ENCODE measurements at places on chromosomes 2 and 18. TPM values are rescaled to one million over a fixed set of nuclear protein-coding genes. Genes with fewer than 3 reads are reported as not detected.

GRCh38 chr2:160338901-160339685 is 139.0 kb upstream of the ITGB6 start:
- no peak overlapping the region for H3K4me3 ChIP-seq
- H3K27me3 ChIP-seq = no peaks in the 10 kb centered on the region
- DNase-seq = peak; percentile 17
- H3K4me1 ChIP-seq = peaks cover 68% of the 10 kb centered on the region
- no peak overlapping the region for H3K27ac ChIP-seq

Gene COA5
- 23.1 TPM for total RNA-seq

Gene CTAGE1
- not detected for total RNA-seq

GRCh38 chr2:144501118-144501517 is 18.8 kb downstream of the ZEB2 start:
- peaks cover 74% of the 10 kb centered on the region for H3K4me1 ChIP-seq
- no peak for DNase-seq
- H3K4me3 ChIP-seq = no peak overlapping the region
- peak overlapping the region; percentile 99 for H3K27ac ChIP-seq
- no peaks in the 10 kb centered on the region for H3K36me3 ChIP-seq

- H3K4me3 ChIP-seq = no peak overlapping the region
- no peak overlapping the region for H3K27ac ChIP-seq
- no peaks in the 10 kb centered on the region for H3K4me1 ChIP-seq
Measured at GRCh38 chr2:70984576-70985282, 6.3 kb downstream of the ANKRD53 start.

Gene ARHGAP15
- 22.6 TPM for total RNA-seq

Gene EMILIN2
- 39.2 TPM for total RNA-seq

GRCh38 chr18:59633317-59633716 is 63.9 kb downstream of the CCBE1 start:
- H3K36me3 ChIP-seq = no peaks in the 10 kb centered on the region
- H3K27me3 ChIP-seq = no peaks in the 10 kb centered on the region
- H3K27ac ChIP-seq = no peak overlapping the region
- H3K4me3 ChIP-seq = no peak overlapping the region
- H3K4me1 ChIP-seq = no peaks in the 10 kb centered on the region

Gene UGT1A4
- total RNA-seq = not detected

GRCh38 chr2:176172007-176172894 is 15.1 kb downstream of the HOXD3 start:
- H3K27me3 ChIP-seq = peaks cover 81% of the 10 kb centered on the region
- no peaks in the 10 kb centered on the region for H3K4me1 ChIP-seq
- no peak for DNase-seq
- H3K36me3 ChIP-seq = no peaks in the 10 kb centered on the region
- H3K27ac ChIP-seq = no peak overlapping the region

DNA sequence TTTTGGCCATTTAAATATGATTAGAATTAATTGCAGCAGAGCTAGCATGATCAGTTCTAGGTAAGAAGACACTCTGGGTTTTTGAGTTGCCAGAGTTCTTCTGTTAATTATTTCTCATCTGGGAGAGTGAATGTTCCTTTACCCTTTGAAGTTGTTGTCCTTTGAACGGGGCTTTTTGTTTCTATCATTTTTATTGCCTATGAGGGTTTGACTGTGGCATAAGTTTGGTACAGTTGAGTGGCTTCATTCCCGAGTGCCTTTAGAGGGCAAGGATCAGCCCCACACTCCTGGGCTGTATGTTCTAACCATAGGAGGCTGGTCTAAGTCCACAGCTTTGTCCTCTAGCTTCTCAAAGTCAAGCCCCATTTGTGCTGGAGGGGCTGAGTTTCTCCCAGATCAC is 804.3 kb downstream of the KCNJ3 start:
- no peaks in the 10 kb centered on the region for H3K36me3 ChIP-seq
- H3K27ac ChIP-seq = no peak overlapping the region
- no peak overlapping the region for H3K4me3 ChIP-seq
- H3K27me3 ChIP-seq = no peaks in the 10 kb centered on the region
- DNase-seq = no peak
- H3K4me1 ChIP-seq = no peaks in the 10 kb centered on the region

Gene RAB17
- total RNA-seq = 2.1 TPM

Gene HOXD3
- total RNA-seq = 10.6 TPM

DNA sequence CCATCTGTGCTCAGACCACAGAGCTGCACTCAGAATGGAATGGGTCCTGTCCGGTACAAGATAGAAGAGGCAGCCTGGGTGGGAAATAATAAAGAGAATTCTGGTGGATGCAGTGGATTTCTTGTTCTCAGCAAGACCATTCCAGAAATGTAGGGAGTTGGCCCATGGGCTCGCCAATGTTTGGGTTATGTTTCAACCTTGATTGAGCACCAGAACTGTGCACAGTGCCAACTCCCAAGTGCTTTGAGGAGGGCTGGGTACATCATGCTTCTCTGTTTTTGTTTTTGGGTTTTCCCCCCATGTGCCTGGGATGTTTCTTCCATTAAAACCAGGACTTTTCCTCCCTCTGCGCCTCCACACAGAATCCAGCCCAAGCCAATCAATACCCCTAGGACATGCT is 304.1 kb downstream of the TNS1 start:
- no peaks in the 10 kb centered on the region for H3K27me3 ChIP-seq
- H3K4me1 ChIP-seq = peaks cover 21% of the 10 kb centered on the region
- DNase-seq = no peak
- H3K36me3 ChIP-seq = no peaks in the 10 kb centered on the region
- no peak overlapping the region for H3K27ac ChIP-seq
- no peak overlapping the region for H3K4me3 ChIP-seq

Gene CIB4
- not detected for total RNA-seq

DNA sequence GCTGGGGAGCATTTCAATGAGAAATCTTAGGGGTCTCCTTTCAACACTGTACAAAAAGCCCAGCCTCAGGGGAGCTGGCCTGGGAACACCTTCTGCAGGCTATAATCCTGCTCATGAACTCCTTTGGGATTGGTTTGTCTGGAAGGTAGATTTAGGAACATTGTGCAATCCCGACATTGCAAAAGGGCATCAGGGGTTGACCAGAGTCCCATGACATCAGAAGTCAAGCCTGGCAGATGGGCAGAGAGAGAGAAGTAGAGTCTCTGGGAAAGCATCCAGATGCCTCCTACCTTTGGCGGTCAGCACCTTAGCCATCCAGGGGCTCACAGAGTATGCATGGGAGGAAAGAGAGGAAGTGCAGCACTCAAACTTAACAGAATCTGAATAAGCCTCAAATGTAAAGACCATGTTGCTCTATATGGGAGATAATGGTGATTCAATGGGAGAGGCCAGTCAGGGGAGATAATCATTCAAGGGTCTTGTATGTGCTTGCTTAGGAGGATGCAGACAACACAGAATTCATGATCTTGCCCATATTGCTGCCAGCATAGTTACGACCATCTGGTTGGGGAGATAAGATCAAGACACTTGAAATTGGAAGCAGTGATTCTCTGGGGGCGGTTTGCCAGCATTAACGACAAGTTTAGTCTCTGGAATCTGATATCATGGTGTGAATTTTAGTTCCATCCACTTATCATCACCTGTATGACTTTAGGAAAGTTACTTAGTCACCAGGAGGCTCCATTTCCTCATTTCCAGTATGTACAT is 58.3 kb upstream of the UPP2 start:
- DNase-seq = no peak
- no peak overlapping the region for H3K4me3 ChIP-seq
- H3K36me3 ChIP-seq = no peaks in the 10 kb centered on the region
- H3K27me3 ChIP-seq = no peaks in the 10 kb centered on the region

- DNase-seq = no peak
- no peak overlapping the region for H3K4me3 ChIP-seq
- H3K27ac ChIP-seq = no peak overlapping the region
- no peaks in the 10 kb centered on the region for H3K36me3 ChIP-seq
Measured at GRCh38 chr2:219396863-219397457, 9.2 kb upstream of the DNPEP start.

DNA sequence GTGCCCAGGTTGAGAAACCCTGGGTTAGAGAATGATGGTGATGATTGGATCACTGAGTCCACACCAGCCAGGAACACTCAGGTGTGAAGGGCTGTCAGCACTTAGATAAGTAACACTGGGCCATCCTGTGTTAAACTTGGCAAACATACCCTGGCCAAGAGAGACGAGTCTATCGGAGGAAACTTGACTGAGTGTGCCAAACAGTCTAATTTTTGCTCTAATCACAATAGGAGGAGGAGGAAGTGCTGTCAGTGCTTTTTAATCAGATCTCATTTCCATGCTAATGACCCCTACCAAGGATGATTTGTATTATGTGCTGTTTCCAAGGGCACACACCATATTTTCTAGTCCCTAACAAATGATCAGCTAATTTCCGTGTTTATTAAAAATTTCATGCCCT is 63.8 kb upstream of the SEC11C start:
- no peak overlapping the region for H3K4me3 ChIP-seq
- DNase-seq = no peak

GRCh38 chr2:119431976-119432850 is 559 bp downstream of the TMEM37 start:
- no peaks in the 10 kb centered on the region for H3K36me3 ChIP-seq
- peak overlapping the region; percentile 54 for H3K4me3 ChIP-seq
- peak overlapping the region; percentile 79 for H3K27ac ChIP-seq

Gene GPR55
- total RNA-seq = not detected

- peaks cover 46% of the 10 kb centered on the region for H3K4me1 ChIP-seq
- H3K4me3 ChIP-seq = no peak overlapping the region
- H3K27ac ChIP-seq = peak overlapping the region; percentile 88
- DNase-seq = no peak
- peaks cover 11% of the 10 kb centered on the region for H3K36me3 ChIP-seq
- no peaks in the 10 kb centered on the region for H3K27me3 ChIP-seq
Measured at GRCh38 chr2:20620696-20621365, 30.1 kb downstream of the HS1BP3 start.

Gene SLC30A3
- not detected for total RNA-seq

Gene PSMA8
- not detected for total RNA-seq

DNA sequence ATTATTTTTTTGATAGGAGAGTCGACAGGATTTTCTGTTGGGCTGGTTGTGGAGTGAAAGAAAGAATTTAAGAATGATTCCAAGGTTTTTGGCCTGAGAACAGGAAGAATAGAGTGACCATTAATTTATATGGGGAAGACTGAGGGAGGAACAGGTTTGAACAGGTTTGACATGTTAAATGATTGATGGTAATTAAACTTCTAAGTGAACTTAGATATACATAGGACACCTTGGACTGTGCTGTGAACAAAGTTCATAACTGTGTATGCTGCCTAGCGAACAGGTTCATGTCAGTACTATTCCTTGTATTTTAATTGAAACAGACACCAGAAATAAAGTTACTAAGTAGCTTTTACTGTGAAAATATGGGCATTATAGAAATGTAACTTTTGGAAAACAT is 212.0 kb downstream of the SPAG16 start:
- no peaks in the 10 kb centered on the region for H3K27me3 ChIP-seq
- DNase-seq = no peak
- no peaks in the 10 kb centered on the region for H3K4me1 ChIP-seq
- no peak overlapping the region for H3K27ac ChIP-seq
- no peaks in the 10 kb centered on the region for H3K36me3 ChIP-seq
- H3K4me3 ChIP-seq = no peak overlapping the region

DNA sequence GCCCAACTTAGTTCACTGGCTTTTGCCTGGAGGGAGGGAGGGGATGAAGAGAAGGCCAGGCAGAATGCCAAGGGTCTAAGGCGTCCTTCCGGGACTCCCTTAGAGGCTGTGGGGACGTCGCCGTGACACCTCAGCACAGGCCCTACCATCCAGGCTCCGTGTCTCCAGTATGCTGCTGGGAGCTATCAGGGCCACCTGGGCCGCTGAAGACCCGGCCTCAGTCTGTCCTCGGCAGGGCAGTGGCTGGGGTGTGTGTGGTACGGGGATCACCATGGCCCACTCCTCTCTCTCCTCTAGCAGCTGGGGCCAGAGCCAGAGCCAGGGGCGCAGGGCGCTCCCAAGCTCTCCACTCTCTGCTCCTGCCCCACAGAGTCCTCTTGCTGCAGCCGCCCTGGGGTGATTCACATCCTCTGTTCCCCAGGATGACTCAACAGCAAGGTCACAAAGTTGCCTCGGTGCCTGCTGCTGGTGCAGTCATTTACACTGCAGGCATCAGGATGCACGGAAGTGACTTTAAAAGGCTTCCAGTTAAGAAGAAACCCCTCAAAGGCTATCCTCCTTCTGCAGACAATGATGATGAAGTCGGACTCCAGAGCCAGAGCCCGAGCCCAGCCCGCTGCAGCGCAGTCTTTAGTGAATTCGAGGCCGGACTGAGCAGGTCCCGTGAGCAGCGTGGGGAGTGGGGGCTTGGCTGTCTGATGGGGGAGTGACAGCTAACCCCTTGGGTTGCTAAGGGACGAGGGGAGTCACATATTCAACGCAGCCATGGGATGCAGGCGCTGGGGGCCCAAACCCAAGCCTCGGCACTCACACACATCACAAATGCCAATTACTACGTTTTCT is 31.9 kb downstream of the SNORC start:
- H3K4me3 ChIP-seq = no peak overlapping the region
- H3K4me1 ChIP-seq = peaks cover 15% of the 10 kb centered on the region
- no peaks in the 10 kb centered on the region for H3K27me3 ChIP-seq
- no peak for DNase-seq

DNA sequence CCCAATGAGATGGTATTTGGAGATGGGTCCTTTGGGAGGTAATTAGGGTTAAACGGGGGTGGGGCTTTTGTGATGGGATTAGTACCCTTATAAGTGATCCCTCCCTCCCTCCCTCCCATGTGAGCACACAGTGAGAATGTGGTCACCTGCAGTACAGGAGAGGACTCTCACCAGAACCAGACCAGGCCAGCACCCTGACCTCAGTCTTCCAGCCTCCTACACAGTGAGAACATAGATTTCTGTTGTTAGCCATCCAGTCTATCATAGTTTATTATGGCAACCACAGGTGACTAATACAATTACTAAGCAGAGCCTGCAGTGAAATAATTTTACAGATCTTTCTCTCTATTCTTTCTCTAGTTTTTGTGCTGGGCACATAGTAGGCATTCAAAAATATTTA is 137.7 kb upstream of the PKDCC start:
- no peaks in the 10 kb centered on the region for H3K27me3 ChIP-seq
- no peak for DNase-seq
- no peak overlapping the region for H3K27ac ChIP-seq
- no peak overlapping the region for H3K4me3 ChIP-seq
- H3K36me3 ChIP-seq = no peaks in the 10 kb centered on the region
- no peaks in the 10 kb centered on the region for H3K4me1 ChIP-seq

GRCh38 chr18:6210349-6211173 is 204.2 kb downstream of the L3MBTL4 start:
- no peaks in the 10 kb centered on the region for H3K36me3 ChIP-seq
- no peak overlapping the region for H3K27ac ChIP-seq
- no peaks in the 10 kb centered on the region for H3K4me1 ChIP-seq
- DNase-seq = no peak

DNA sequence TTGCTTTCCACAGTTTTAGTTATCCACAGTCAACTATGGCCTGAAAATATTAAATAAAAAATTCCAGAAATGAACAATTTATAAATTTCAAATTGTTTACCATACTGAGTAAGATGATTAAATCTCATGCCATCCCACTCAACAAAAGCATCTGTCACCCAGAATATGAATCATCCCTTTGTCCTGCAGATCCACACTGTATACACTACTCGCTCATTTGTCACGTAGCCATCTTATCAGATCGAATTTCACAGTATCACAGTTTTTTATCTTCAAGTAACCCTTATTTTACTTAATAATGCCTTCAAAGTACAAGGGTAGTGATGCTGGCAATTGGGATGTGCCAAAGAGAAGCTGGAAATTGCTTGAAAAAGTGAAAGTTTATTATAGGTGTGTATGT is 291.8 kb upstream of the LRATD1 start:
- no peaks in the 10 kb centered on the region for H3K27me3 ChIP-seq
- no peak overlapping the region for H3K27ac ChIP-seq
- H3K4me3 ChIP-seq = no peak overlapping the region
- H3K4me1 ChIP-seq = no peaks in the 10 kb centered on the region

GRCh38 chr2:190465060-190465459 is 56.9 kb downstream of the MFSD6 start:
- peaks cover 41% of the 10 kb centered on the region for H3K4me1 ChIP-seq
- H3K27me3 ChIP-seq = no peaks in the 10 kb centered on the region
- no peaks in the 10 kb centered on the region for H3K36me3 ChIP-seq
- no peak overlapping the region for H3K4me3 ChIP-seq
- no peak for DNase-seq

Gene GDF7
- total RNA-seq = 6.3 TPM

Gene SYT4
- total RNA-seq = not detected
